ENCODE measurements at places on chromosomes 2 and 18.

GRCh38 chr2:8090748-8091700 lies 590.8 kb upstream of the ID2 start:
- DNase-seq = peak; percentile 50

GRCh38 chr2:235566415-235566814 lies 72.6 kb downstream of the AGAP1 start:
- no peak for DNase-seq

GRCh38 chr18:60113396-60113795 lies 213.6 kb downstream of the PMAIP1 start:
- no peak for DNase-seq

DNA sequence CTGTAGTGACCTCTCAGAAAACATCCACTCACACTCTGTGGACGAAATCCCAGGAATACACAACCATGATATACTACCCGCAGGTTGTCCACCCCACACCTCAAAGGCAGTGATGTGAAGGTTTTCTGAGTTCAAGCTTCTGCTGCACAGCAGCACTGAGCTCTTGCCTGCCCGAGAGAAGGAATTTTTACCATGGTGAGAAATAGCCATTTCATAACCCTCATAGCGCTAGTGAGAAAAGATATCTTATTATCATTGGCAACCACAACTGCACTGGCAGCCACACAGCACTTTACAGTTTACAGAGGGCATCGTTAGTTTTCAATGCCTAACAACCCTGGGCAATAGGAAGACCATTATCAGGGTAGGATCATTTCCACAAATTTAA lies 36.9 kb downstream of the NAPG start:
- no peak for DNase-seq

DNA sequence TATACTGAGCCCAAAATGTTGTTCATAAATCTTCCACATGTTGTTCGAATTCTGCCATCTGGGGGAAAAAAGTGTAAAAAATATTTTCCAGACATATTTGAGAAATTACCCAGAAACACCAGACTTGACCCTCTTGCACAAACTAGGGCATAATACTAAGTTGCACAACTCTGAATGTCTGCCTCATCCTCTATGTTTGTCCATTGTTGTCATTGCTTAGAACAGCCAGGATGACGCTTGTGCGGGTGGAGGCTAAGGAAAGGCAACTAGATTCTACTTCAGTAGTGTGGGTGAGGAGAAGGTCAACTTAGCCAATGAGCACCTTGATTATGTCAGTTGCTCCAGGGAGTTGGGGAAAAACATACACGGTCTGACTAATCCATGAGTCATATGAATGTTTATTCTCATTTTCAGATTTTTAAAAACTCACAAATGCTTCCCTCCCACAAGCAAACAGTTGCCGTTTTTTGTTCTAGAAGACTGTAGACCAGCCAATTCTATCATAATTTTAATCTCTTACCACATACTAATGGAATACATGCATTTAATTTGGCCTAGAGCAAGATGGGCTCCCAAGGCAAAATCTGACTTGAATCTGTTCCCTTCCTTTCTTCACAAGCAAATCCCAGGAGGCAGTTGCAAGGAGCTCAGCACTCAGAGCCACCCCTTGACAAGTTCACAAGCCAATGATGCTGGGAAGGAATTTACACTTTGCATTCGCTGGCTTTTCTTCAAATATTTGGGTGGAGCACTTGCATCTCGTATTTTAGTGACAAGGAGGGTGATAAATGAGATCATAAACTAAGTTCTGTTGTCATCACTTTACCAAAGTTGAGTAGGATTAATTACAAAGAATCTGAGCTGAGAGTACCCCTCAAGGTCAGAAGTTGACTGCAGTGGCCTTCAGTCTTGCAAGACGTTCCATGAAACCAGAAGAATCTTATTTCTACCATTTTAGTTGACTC lies 163.2 kb upstream of the TWIST2 start:
- no peak for DNase-seq

DNA sequence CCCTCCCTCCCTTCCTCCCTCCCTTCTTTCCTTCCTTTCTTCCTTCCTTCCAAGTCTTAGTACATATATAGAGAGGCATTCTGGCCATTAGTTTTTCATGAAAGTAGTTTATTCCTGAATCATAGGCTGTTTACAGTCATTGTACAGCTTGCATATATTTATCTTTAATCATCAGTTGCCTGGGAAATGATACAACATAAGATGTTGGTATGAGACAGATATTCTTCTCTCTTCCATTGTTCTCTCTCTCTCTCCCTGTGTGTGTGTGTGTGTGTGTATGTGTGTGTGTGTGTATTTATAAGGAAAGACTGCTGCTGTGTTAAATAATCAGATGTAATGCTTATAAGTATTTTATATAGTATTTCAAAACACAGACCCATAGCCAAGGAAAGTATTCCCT lies 289.8 kb upstream of the UBE2E3 start:
- DNase-seq = no peak

DNA sequence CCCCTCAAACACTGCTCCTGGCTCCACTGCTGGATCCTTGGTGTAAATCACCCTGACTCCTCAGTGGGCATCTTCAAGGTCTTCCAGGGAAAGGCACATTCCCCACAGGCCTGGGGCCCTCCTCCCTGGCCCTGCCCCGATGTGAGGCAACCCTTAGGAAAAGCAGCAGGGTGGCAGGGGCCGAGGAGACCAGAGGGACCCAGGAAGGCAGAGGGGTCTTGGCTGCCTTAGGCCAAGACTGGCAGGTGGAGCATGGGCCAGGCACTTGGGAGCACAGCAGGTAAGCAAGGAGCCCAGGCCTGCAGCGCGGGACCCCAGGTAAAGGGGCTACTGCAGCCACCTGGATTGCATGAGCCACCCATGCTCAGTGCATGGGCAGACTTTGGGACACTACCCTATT lies 96.9 kb downstream of the GYPC start:
- no peak for DNase-seq

DNA sequence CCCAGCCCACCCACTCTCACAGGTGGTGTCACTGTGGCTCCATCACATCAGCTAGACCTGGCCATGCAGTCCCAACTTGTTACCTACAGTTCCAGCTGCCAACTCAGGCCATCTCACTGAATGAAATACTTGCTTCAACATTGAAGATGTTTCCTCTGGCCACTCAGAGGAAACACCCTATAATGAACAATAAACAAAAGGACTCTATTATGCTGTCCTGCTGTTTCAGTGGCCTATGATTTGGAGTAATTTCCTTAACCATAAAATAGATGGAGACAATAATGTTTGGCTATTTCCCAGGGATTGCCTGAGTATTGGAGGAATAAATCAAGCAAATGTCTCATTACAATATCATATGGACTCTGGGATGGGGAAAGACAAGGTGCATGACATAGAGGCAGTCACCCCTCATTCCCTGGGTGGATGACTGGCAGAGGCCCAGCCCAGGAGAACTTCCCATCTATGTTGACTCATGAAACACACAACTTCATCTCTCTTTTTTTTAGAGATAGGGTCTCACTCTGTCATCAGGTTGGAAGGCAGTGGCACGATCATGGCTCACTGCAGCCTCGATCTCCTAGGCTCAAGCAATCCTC lies 134.4 kb downstream of the TGIF1 start:
- no peak for DNase-seq

GRCh38 chr2:52314231-52314630 lies 1282.3 kb upstream of the NRXN1 start:
- DNase-seq = no peak

DNA sequence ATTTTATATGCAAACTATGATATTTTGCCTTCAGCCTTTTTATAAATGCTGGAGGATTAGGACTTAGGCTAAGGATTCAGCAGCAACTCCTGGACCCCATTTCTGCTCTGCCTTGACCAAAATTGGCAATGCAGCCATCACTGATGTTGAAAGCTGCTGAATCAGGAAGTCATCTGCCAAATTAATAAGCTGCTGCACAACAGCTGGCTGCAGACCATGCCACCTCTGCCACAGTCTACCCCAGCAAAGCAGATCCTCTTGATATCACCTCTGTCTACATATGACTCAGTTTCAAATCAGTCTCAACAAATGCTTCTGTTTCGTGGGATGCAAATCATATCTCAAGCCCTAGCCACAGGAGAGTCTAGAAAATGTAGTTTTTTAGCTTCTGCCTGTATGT lies 7.1 kb upstream of the SOS1 start:
- DNase-seq = peak; percentile 31

- no peak for DNase-seq
Observed at GRCh38 chr18:34942276-34942675, 98.9 kb upstream of the MAPRE2 start.

- no peak for DNase-seq
Observed at GRCh38 chr2:69170661-69171060, 157.7 kb downstream of the ANTXR1 start.

DNA sequence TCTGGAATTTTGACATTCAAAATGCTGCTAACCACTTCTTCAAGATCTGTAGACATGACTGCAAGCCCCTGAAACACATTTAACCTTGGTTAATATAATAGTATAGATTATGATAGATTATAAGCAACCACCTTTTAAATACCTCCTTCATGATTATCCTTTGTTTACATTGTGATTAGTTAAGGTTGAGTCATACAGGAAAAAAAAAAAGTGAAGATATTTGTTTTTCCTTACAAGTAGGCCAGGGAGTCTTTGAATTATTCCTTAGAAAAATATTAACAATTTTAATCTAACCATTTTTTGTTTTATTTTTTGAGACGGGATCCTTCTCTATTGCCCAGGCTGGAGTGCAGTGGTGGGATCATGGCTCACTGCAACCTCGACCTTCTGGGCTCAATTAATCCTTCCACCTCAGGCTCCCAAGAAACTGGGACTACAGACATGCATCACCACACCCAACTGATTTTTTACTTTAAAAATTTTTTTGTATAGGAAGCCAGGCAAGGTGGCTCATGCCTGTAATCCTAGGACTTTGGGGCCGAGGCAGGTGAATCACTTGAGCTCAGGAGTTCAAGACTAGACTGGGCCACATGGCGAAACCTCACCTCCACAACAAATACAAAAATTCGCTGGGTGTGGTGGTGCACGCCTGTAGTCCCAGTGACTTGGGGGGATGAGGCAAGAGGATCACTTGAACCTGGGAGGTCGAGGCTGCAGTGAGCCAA lies 99.4 kb downstream of the SLC39A10 start:
- DNase-seq = no peak

- DNase-seq = no peak
Observed at GRCh38 chr18:72409903-72410302, 134.2 kb downstream of the CBLN2 start.

GRCh38 chr2:86219896-86220295 lies 20.6 kb downstream of the MRPL35 start:
- DNase-seq = no peak

- no peak for DNase-seq
Observed at GRCh38 chr2:219289537-219290361, 10.6 kb downstream of the DNAJB2 start.

- DNase-seq = no peak
Observed at GRCh38 chr2:8281950-8282857, 399.7 kb upstream of the ID2 start.

- DNase-seq = no peak
Observed at GRCh38 chr18:688323-688722, 24.1 kb downstream of the ENOSF1 start.

GRCh38 chr2:227482638-227483340 lies 10.8 kb downstream of the AGFG1 start:
- DNase-seq = peak; percentile 49

DNA sequence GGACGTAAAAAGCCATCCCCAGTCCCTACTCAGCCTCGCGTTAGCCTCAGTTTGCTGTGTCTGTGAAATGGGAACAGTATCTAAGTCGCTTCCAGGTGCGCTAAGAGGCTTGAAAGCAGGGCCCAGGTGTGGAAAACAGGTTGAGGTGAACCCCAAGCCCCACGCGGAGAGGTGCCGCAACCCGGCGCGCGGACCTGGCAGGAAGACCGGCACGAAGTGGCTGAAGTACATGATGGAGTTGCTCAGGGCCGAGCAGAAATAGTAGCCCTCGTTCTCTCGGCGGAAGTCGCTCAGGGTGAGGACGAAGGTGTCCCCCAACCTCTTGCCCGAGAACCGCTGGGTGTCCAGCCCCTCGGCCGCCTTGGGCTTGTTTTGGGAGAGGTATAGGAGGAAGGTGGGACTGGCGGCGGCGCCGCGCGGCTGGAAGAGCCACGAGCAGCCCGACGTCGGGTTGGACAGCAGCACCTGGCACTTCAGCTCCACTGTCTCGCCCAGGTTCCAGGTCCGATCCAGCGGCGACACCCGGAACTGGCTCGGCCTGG lies 508 bp downstream of the CD8A start:
- no peak for DNase-seq

DNA sequence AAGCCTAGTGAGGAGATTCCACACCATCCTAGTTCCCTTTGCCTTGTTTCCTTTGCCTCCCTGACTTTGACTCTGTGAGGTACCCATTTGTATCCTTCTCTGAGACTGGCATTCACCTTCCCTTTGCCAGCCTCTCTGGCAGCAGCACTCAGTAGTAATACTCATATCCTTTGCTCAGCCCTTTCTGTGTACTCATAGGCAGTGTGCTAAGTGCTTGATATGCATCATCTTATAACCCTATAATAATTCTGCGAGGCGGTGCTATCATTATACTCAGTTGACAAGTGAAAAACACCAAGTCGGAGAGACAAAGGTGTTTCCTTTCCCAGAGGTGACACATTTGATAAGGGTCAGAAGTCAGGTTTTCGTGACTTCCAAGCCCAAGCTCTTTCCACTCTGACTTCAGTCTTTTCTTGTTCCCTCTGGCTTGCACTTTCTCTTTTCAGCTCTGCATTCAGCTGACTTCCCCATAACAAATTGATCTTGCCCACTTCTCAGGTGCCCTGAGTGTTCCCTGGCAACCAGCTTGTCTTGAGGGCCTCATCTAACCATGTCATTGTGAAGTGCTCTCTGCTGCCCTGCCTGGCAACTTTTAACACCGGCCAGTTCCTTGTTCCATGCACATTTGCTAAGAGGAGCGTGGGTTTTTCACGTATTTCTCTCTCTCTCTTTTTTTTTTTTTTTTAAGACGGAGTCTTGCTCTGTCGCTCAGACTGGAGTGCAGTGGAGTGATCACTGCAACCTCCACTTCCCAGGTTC lies 94.5 kb upstream of the UPP2 start:
- DNase-seq = peak; percentile 6

DNA sequence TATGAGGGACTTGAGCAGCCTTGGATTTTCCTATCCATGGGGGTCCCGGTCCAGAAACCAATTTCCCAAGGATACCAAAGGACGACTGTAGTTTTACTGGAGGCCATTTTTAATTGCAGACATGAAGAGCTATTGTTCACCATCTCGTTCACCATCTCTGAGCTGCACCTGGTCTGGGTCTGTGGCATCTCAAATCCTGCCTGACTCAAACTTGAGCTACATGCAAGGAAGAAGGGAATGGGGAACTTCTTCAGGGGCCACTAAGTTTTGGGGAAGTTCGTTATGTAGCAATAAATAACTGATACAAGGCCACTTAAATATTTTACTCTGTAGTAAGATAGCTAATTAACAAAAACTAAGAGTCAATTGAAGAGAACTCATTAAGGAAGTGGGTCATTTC lies 2.1 kb upstream of the SMCHD1 start:
- peak; percentile 85 for DNase-seq

- peak; percentile 36 for DNase-seq
Observed at GRCh38 chr18:79380816-79381806, 14.6 kb upstream of the NFATC1 start.

GRCh38 chr2:207394812-207395534 lies 134.8 kb upstream of the CREB1 start:
- DNase-seq = no peak

GRCh38 chr18:30903566-30903965 lies 139.0 kb downstream of the DSC3 start:
- DNase-seq = no peak
